ENCODE measurements at places on chromosomes 16 and 17.

GRCh38 chr16:80285104-80285503, 255.7 kb upstream of the DYNLRB2 start:
- no peak for DNase-seq

DNA sequence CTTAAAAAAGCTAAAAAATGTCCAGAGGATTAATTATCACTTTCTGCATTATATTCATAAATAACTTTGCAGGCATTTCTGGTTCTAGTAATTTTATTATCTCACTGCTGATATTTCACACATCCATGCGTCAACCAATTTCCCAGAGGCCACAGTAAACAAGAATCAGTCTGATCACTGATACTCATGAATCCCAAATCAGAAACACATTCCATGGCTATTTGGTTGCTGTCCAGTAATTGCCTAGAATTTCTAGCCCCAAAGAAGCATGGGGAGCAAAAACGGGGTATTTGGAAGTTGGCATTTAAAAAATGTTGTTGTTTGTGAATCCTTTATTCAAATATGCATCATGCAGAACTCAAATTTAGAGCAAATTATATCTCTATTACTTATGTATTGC, 244.8 kb downstream of the CDH8 start:
- DNase-seq, result no peak

DNA sequence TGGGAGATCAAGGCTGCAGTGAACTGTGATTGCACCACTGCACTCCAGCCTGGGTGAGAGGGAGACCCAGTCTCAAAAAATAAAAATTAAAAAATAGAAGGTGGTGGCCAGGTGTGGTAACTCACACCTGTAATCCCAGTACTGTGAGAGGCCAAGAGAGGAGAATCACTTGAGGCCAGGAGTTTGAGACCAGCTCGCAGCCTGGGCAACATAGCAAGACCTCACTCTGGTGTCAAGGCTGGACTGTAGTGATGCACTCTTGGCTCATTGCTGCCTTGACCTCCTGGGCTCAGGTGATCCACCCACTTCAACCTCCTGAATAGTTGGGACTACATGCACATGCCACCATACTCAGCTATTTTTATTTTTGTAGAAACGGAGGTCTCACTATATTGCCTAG, 13.3 kb downstream of the RFFL start:
- no peak for DNase-seq

DNA sequence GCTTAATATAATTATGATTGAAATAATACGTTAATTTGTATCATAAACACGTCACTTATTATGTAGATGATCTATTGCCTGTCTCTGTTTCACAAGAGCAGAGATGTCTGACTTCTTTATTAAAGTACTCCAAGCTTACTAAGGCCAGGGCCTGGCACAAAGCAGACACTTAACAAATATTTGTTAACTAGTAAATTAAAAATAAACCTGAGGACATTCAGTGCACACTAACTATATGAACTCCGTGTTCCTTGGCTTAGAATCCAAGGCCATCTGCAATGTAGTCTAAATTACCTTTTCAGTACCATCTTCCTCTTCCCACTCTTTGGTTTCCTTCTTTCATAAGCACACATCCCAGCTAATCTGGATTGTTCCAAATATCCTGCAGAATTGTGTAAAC, 210.8 kb upstream of the SOX9 start:
- DNase-seq, result no peak

GRCh38 chr16:63453261-63453660, 1417.0 kb upstream of the CDH8 start:
- DNase-seq, result no peak

- DNase-seq, result no peak
Measured at GRCh38 chr16:35572186-35572585, 2112.8 kb downstream of the TP53TG3F start.

GRCh38 chr17:13888056-13888609, 181.2 kb upstream of the COX10 start:
- DNase-seq, result no peak

- no peak for DNase-seq
Measured at GRCh38 chr17:16478649-16479048, 13.3 kb downstream of the LRRC75A start.

GRCh38 chr17:12790249-12791106, 1.2 kb downstream of the ARHGAP44 start:
- DNase-seq, result no peak

- DNase-seq, result no peak
Measured at GRCh38 chr16:75207831-75208230, 870 bp upstream of the CTRB2 start.

- peak; percentile 87 for DNase-seq
Measured at GRCh38 chr17:72604518-72604917, 483.7 kb downstream of the SOX9 start.

DNA sequence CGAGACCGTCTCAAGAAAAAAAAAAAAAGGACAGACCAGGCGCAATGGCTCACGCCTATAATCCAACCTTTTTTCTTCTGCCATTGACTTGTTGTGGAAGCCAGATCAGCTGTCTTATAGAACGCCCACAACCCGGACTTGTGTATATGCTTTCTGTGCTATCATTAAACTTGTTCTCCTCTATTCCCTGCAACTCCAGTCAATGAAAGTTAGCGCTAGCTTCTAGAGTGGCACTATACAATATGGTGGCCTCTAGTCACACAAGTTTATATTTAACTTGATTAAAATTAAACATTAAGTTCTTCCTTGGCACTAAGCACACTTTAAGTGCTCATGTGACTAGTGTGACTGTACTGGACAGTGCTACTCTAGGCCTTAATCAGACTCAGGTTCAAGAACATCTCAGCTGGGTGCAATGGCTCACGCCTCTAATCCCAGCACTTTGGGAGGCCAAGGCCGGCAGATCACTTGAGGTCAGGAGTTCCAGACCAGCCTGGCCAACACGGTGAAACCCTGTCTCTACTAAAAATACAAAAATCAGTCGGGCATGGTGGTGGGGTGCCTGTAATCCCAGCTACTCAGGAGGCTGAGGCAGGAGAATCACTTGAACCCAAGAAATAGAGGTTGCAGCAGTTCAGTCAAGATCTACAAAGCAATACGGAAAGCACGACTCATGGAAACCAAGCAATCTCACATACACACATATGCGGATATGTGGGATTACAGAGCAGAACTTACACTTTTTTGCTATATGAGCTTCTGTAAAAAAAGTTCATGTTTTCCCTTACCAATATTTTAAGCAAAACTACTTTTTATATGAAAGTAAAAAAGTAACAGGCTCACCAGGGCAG, 18.8 kb upstream of the GLG1 start:
- no peak for DNase-seq

DNA sequence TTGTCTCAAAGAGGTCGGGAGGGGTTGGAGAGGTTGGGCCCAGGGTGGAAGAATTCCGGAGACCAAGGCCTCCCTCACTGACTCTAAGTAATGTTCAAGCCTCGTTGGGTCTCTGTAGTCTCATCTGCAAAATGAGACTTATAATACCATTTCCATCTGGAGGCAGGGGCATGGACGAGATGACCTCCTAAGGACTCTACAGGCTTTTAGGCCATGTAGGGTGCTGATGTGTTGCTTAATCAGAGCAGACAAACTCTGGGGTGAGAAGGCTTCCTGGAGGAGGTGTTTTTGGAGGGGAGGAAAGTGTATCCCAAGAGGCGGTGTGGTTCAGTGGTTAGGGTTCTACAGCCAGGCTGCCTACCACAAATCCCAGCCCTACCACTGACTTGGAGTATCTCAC, 3.1 kb downstream of the SPPL2C start:
- no peak for DNase-seq

- no peak for DNase-seq
Measured at GRCh38 chr17:18987230-18987610, 17.3 kb downstream of the FAM83G start.

Data from DMS153 (cell line).